Naive thymus-derived CD8-positive, alpha-beta T cell (primary cell): ENCODE measurements at places on chromosomes 1 and 21.

GRCh38 chr1:244395965-244396364, 55.7 kb downstream of the ADSS2 start:
- no peak for DNase-seq

GRCh38 chr1:237405912-237406311, 363.9 kb downstream of the RYR2 start:
- DNase-seq: no peak

GRCh38 chr1:44884746-44885145, 41.7 kb upstream of the PTCH2 start:
- DNase-seq: no peak

DNA sequence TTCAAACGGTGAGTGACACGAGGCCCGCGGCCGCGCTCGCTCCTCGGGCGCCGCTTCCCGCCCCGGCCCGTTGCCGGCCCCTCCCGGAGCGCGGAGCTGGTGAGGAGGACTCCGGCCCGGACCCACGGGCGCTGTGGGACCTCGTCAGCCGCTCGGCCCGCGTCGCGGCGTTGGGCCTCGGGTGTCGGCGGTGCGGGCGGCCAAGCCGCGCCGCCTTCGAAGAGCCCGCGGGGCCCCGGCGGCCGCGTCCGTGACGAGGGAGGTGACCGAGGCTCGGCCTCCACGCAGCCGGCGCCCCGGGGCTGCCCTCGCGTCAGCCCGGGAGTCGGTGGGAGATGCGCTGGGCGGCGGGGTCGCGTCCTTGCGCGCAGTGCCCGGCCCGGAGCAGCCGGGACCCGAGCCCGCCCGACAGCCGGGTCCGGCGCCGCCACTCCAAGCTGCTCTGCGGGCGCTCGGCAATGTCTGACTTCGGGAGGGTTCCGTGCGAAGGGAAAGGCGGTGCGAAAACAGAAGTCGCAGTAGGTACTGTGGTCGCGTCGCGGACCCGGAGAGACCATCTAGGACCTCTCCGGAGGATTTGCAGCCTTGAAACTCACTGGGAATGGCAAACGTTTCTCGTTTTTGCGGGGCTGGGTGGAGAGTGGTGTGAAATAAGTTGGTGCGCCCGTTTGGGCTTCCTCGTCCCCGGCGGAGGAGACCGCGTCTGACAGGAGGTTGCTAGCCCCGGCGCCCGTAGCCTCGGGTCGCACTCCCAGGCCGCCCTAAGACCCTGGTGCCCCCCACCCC, 829 bp downstream of the SPEN start:
- peak; percentile 34 for DNase-seq

- DNase-seq: no peak
Measured at GRCh38 chr21:43608225-43608624, 51.1 kb downstream of the HSF2BP start.

DNA sequence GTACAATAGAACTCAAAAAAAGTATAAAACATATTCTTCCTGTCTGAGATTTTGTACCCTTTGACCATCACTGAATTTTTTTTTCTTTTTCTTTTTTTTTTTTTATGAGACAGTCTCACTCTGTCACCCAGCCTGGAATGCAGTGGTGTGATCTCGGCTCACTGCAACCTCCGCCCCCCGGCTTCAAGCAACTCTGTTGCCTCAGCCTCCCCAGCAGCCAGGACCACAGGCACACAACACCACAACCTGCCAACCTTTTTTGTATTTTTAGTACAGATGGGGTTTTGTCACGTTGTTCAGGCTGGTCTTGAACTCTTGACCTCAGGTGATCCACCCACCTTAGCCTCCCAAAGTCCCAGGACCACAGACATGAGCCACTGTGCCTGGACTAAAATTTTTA, 10.4 kb downstream of the SDCCAG8 start:
- no peak for DNase-seq

DNA sequence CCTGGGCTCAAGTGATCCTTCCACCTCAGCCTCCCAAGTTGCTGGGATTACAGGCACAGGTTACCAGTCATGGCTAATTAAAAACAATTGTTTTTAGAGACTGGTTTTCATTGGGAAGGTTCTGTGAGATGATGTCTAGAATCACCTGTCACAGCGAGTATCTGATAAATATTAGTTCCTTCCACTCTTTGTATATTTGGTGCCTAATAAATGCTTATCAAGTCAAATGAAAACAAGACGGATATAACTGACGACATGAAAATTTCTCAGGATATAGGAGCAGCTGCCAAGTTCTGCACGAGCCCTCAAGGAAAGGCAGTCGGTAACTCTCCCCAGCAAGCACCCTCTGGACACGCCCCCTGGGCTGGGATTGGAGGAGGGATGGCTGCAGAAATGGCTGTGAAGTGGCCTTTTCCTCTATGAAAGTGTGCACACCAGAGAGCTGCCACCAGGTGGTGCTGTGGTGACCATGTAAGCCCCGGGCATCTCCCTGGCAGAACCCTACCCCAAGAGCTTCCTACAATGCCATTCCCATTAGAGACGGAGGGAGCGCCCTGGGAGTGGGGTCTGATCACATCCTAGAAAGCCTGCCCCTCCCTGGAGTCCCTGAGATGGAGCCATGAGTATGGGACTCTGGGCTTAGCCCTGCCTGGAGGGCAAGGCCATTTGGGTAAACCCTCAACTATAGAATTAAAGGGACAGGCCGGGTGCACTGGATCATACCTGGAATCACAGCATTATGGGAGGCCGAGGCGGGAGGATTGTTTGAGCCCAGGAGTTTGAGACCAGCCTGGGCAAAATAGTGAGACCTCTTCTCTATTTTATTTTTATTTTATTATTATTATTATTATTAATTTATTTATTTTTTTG, 50.9 kb downstream of the HTR6 start:
- peak; percentile 62 for DNase-seq

DNA sequence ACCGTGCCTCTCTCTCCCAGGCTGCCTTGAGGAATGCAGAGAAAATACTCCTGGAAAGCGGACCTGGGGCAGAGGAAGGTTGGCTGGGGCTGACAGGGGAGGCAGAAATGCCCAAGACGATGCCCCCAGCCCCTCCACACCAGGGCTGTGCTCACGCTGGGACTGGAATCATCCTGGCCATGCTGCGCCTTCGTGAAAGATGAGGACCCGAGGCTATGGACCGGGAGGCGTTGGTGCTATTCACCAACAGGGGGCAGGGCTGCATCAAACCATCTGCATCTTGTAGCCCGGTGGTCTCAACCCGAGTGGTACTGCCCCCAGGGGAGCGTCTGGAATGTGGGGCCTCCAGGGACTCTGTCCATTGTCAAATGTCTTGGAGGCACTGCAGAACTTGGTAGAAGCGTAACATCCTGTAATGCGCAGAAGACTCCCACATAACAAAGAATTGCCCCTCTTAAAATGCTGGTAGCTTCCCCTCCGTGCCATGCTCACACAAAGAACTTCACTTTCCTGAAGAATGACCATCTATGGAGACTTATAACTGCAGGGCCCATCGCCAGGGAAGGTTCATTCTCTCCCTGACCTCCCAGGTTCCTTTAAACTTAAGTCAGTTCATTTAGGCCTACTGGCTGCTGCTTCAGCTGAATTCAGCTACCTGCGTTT, 251.2 kb downstream of the RRAGC start:
- DNase-seq: peak; percentile 11

DNA sequence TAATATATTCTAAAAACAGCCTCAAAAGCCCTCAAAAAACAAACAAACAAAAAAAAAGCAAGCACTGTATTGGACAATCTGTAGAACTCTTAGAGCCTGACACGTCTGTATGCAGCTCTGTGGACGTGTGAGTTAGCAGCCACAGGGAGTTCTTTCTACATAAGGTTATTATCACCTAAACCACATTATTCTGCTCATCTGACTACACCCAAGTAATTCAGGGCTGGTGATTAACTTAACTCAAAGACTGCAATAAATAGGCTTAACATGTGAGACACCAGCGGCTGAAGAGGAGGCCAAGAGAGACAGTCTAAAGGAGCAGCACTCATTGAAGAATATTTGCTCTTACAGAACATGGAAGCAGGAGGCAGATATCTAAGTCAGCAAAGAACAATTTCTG, 316.0 kb downstream of the VAV3 start:
- DNase-seq: no peak

- DNase-seq: no peak
Measured at GRCh38 chr1:184945029-184945428, 29.3 kb downstream of the NIBAN1 start.

DNA sequence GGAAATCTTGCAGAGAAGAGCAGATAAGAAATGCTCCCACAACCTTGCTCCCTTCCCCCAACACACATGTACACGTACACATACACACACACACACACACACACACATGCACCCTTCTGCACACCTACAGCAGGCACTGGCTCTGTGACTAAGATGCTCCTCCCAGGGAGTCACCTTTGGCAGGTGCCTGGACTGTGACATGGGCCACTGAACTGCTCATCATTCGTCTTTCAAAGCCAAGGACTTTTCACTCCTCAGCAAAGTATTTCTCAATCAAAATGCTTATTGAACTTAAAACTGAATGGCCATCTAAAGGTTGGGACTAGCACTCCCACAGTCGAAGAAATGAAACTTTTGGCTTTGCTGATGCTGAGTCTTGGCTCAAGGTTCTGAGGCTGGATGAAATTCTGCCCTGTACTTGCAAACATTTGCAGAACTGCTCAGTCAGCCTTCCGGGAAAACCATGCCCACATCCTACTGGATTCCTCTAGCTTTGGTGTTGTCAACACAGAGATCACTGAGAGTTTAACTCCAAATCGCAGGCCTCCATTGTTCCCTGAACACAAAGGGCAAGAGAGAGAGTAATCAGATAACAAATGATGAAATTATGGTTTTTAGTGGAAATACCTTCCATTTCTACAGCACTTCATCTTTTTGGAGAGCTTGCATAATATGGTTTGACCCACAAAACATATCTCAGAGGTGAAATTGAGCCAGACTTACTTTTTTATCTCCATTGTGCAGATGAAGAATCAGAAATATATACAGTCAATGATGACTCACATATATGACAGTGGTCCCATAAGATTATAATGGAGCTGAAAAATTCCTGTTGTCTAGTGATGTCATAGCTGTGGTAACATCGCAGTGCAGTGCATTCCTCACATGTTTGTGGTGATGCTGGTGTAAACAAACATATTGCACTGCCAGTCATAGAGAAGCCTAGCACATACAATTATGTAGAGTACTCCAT, 72.4 kb upstream of the BCAR3 start:
- DNase-seq: no peak

DNA sequence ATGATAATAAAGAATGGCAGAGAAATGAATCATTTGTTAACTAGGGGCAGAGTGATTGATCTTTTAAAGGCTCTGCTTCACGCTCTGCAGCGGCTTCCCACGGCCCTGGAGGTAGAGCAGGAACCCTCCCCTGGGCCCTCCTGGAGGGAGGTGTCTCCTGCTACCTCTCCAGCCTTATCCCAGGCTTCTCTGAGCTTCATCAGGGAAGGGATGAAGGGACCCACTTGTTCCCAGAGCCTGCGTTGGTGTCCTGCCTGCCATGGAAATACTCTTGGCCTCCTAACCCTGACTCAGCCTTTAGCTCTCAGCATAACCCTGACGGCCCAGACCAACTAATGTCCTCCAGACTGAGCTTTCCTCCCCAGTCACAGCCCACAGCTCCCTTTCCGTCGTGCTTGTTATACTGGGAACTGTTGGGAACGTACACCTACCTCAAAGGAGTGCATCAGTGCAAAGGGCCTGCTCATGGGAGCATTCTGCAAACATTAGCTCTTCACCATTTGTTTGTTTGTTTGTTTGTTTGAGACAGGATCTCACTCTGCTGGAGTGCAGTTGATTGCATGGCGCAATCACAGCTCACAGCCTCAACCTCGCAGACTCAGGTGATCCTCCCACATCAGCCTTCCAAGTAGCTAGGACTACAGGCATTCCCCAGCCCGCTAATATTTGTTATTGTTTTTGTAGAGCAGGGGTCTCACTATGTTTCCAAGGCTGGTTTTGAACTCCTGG, 17.4 kb upstream of the HNRNPU start:
- no peak for DNase-seq

GRCh38 chr1:81287411-81288080, 513.2 kb upstream of the ADGRL2 start:
- no peak for DNase-seq

DNA sequence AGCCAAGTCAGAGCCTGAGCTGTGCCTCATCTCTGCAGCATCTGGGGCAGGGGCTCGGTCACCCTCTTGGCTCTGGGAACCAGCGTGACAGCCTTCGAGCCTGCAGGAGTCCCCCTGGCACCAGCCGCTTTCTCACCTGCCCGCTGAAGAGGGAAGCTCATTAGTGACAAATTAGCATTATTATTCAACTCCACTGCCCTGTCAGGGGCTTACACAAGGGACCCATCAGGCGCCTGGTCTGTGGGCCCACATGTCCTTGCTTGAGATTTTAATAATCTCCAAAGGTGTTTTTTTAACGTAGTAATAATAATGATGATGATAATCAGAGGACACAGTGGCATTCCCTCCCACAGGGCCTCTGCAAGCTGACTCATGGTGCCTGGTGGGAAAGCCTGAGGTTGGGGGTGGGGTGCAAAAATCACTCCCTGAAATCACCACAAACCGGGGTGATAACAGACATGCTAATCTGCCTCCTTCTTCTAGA, 98.1 kb upstream of the IGSF21 start:
- no peak for DNase-seq

GRCh38 chr1:205922806-205923205, 20.4 kb downstream of the SLC26A9 start:
- DNase-seq: no peak

- DNase-seq: no peak
Measured at GRCh38 chr1:207822124-207822601, 70.3 kb downstream of the CD46 start.

DNA sequence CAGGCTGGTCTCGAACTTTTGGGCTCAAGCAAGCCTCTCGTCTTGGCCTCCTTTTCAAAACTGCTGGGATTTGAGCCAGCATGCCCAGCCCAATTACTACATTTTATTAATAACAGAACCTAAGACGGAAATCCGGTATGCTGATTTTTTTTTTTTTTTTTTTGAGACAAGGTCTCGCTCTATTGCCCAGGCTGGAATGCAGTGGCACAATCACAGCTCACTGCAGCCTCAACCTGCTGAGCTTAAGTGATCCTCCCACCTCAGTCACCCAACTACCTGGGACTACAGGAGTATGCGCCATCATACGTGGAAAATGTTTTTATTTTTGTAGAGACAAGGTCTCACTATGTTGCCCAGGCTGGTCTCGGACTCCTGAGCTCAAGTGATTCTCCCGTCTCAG, 20.2 kb downstream of the ACBD3 start:
- no peak for DNase-seq

DNA sequence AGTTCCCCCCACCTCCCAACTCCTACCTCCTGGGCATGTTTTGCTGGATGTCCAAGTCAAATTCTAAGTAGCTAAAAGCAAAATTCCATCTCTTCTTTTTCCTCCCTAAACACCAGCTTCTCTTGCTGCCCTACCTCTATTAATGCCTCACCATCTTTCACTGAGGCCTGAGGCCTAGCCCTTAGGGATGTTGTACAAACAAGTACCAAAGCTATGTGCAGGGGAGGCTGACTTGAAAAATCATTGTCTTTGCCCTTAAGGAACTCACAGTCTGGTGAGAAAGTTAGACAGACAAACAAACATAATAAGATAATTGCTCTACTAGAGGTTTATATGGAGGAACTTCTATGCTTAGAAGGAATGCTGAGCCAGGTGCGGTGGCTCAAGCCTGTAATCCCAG, 25.3 kb upstream of the SYNC start:
- no peak for DNase-seq
